Activated CD4-positive, alpha-beta T cell treated with anti-CD3 and anti-CD28 coated beads, Interleukin-2, amount 50 U/mL, for 4 hours (primary cell): ENCODE measurements at places on chromosomes 3 and 15.

GRCh38 chr3:106341586-106342162, 472.9 kb upstream of the CBLB start:
- DNase-seq = no peak

GRCh38 chr15:40550341-40551037, 14.4 kb downstream of the CCDC32 start:
- DNase-seq = no peak

DNA sequence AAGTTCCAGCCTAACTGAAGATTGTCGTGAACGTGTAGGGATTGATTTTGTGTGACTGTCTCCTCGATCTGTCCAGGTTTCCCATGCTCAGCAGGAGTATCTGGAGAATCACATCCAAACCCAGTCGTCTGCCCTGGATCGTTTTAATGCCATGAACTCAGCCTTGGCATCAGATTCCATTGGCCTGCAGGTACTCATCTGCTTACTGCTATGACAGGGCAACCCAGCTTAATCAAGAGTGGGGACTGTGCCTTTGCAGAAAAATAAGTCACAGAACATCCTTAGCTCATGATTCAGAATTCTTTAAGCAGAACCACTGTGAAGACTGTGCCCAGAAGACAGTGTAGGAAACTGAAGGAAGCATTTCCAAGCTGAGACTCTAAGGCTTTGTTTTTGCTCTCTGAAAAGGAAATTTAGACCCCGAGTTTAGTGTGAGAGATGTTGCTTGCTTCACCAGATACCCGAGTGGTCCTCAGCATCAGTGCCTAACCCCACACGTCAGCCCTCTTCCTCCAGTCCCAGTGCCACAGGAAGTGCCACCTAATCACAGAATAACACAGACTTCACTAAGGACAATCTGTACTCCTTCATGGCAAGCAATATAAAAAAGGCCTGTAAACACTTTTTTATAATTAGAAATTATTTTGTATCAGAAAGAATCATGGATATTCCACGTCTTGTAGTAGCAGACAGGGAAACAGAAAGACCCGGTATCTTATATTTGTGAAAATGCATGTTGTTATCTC, 34.2 kb downstream of the MYZAP start:
- DNase-seq = no peak

GRCh38 chr3:176951586-176952292, 245.5 kb downstream of the TBL1XR1 start:
- DNase-seq = no peak

DNA sequence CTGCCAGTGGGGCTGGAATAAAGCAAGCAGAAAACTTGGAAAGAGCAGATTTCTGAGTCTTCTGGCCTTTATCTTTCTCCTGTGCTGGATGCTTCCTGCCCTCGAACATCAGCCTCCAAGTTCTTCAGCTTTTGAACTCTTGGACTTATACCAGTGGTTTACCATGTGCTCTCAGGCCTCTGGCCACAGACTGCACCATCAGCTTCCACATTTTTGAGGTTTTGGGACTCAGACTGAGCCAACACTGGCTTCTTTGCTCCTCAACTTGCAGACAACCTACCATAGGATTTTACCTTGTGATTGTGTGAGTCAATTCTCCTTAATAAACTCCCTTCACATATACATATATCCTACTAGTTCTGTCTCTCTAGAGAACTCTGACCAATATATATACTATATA, 706.6 kb downstream of the NR2F2 start:
- no peak for DNase-seq

- no peak for DNase-seq
Observed at GRCh38 chr3:51876186-51876585, 785 bp upstream of the IQCF5 start.

- no peak for DNase-seq
Observed at GRCh38 chr3:12489832-12490231, 5.6 kb downstream of the TSEN2 start.

DNA sequence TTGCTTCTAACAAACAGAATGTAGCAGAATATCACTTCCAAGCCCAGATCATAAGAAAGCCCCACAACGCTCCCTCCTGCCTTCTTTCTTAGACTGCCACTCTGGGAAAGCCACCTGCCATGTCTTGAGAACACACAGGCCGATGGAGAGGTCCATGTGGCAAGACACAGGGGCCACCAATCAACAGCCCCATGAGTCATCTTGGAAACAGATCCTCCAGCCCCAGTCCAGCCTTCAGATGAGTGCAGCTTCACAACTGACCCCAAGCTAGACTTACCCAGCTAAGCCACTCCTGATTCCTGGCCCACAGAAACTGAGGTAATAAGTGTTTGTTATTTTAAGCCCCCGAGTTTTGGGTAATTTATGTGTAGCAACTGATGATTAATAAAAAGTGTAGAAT, 39.7 kb downstream of the PTH1R start:
- no peak for DNase-seq

DNA sequence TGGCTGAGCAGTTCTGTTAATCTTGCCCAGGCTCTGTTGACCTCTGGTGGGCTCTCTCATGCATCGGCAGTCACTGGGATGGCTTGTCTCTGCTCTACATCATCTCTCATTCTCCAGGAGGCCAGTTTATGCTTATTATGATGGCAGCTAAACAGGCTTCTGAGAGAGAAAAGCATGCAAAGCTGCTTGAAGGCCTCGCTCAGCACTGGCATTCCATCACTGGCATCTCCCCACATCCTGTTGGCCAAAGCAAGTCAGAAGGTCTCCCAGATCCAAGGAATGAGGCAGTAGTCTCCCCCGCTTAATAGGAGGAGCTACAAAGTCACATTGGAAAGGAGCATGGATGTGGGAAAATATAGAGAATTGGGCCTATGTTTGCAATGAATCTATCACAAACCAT, 212.6 kb downstream of the ZNF621 start:
- DNase-seq = no peak

- no peak for DNase-seq
Observed at GRCh38 chr15:77556622-77557021, 76.1 kb downstream of the LINGO1 start.

DNA sequence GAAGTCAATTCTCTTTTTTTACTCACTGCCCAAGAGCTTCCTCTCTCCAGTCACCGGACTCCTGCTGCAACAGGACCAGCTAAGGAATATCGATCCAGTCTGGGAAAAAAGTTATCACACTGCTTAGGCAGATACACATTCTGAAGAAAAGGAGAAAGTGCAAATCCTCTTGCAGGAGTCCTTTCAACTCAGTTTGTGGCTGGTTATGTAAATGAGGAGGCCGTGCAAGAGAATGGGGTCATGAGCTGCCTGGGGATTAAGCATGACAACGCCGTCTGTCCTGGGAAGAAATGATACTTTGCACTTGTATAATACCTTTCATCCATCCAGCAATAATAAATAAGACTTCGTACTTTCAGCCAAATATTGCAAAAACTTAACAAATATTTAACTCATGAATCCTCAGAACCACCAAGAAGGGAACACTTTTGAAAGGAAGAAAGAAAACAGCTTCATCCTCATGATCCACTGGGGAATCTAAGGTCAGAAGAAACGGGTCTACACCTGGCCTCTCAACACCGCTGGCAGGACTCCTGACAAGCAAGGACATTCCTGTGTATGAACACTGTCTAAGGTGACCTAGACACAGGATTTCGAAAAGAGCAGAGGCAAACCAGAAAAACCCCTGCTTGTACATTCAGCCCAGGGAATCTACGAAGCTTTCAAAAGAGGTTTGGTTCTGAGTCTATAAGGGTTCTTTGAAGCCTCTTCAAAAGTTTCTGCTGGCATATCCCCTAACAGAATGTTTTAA, 13.1 kb upstream of the WWTR1 start:
- no peak for DNase-seq
